Left cardiac atrium (tissue), 4 donors: ENCODE measurements at places on chromosomes 1 and 21. TPM values are rescaled to one million over a fixed set of nuclear protein-coding genes. Genes with fewer than 3 reads are reported as not detected.

GRCh38 chr1:160880216-160880615 is 4.8 kb downstream of the ITLN1 start:
- no peak for DNase-seq

GRCh38 chr1:192967211-192967877 is 91.8 kb downstream of the UCHL5 start:
- DNase-seq: no peak

DNA sequence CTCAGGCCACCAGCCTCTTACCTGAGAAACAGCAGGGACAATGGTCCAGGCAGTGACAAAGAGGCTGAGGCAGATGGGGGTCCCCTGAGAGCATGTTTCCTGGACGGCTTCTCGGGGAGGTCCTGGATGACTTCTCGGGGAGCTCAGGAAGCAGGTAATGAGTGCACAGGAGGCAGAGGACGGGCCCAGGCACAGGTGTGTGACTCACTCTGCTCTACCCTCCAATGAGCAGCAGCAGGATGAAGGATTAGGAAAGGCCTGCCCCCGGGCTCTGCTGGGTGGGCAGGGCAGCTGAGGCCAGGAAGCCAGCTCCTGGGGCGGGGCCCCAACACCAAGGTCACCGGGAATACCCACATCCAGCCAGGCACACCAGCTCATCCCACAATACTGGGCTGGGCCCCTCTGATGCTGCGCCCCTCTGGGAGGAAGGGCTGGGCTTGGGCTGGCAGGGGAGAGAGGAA is 17.2 kb upstream of the PTAFR start:
- no peak for DNase-seq

The SDC3 gene
- 38.8 TPM for total RNA-seq

The CLDN14 gene
- total RNA-seq: not detected

GRCh38 chr1:169550294-169550693 is 36.0 kb downstream of the F5 start:
- no peak for DNase-seq

The ANGPTL7 gene
- total RNA-seq: 3.0 TPM

- no peak for DNase-seq
These were observed 56.9 kb downstream of the OPTC start for GRCh38 chr1:203550846-203551245.

The PRRX1 gene
- 31.4 TPM for total RNA-seq

DNA sequence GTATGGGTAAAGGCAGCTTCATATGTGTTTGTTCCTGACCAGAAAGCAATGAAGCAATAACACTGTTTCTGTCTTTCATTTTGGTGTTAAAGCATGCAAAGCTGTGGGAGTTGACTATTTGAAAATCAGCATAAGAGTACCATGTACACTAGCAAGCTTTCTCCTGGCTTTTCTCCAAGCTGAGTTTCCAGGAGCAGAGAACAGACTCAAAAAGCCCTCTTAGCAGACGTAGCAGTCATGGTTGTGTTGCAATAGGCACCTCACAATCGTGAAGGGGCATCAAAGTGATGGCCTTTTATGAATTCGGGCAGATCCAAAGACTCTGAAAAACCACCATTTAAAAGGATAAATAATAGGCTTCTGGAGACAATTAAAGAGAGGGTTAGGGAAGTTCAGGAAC is 159.7 kb downstream of the PTGER3 start:
- no peak for DNase-seq

The KCNT2 gene
- 7.3 TPM for total RNA-seq

- no peak for DNase-seq
These were observed 63.8 kb downstream of the ZBTB18 start for GRCh38 chr1:244114892-244115291.

DNA sequence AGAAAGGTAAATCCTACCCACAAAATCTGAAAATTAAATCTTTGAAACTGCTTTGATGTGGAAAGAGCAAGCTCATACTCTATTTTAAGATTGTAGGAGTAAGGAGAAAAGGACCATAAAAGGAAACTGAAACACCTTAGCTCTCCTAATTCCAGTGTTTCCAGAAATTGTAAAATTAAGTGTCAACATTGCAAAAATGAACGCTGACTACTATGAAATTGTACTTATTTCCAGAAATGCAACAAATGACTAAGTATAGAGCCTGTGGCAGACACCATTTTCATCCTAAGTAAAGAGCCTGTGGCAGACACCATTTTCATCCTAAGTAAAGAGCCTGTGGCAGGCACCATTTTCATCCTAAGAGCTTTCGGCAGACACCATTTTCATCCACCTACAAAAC is 6.9 kb upstream of the SIPA1L2 start:
- DNase-seq: no peak

The SLC1A7 gene
- 0.31 TPM for total RNA-seq

DNA sequence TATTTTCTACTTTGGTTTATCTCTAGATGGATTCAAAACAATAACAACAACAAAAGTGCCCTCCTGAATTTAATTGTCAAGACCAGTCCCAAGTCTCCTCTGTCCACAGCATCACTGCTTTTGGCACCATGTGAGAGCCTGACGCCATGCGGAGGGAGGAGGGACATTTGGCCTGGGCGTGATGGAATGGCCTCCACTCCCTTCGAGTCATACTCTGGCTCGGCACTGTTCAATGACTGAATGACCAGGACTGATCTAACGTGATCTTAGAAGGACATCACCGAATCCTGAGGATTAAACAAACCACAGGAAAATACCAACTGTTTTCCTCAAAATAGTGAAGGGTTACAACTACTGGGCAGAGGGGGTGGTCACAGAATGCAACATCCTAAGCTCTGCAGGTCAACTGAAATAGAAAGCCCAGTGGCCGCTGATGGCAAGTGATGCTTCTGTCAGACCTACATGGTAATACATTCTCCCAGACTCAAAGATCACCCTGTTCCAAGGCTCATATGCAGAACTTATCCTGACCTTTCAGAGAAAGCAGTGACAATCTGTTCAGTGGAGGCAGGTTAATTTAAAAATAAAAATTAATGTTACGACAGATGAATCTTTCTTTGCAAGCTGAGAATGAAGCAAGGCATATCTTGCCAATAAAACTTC is 19.1 kb downstream of the SRSF4 start:
- peak; percentile 62 for DNase-seq

DNA sequence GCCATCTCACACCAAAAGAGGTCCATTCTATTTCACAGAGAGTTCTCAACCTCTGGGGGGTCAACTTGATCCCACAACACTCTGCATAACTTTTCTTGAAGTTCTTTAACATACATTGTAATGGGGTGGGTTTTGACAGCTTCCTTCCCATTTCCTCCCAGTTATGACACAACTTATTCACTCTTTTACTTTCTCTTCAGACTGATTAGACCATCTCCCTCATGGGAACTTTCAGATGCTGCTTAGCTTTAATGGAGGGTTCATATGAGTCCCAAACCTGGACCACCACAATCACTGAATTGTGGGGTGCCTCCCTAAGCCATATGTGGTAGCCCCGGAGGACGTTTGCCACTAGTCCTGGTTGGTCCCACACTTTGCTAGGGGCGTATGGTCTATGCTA is 28.3 kb upstream of the KCNJ15 start:
- no peak for DNase-seq

DNA sequence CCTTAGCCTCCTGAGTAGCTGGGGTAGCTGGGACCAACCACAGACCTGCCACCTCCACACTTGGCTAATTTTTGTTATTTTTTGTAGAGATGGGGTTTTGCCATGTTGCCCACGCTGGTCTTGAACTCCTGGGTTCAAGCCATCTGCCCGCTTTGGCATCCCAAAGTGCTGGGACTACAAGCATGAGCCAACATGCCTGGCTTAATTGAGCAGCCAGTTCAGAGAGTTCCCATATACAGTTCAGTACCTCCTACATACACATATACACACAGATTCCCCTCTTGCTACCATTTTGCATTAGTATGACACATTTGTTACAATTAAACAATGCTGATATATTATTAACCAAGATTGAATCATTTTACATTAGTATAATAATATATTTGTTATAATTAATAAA is 2.9 kb downstream of the RNPEP start:
- no peak for DNase-seq

DNA sequence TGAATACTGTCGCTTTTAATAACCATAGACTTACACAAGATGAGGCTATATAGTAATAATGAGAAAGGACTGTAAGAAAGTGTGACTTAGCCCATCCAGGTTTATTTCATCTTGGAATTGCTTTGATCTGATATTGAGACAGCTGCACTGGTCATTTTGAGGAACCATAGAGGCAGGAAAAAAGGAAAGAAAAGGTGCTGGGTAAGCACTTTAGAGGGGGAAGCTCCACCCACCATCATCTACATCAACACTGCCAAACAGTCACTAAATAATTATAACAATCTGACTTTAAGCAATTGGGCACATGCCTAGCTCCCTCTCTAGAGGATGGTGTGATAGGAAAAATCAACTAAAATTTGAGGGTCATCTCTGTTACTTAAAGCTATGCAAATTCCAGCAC is 70.6 kb upstream of the ST6GALNAC3 start:
- no peak for DNase-seq

The ITLN2 gene
- total RNA-seq: 0.21 TPM

- no peak for DNase-seq
These were observed 178.9 kb upstream of the CAMK1G start for GRCh38 chr1:209404577-209404976.

The NOTCH2NLA gene
- total RNA-seq: 18.4 TPM

GRCh38 chr1:71770121-71770520 is 512.2 kb downstream of the NEGR1 start:
- no peak for DNase-seq

The GNAT2 gene
- not detected for total RNA-seq

DNA sequence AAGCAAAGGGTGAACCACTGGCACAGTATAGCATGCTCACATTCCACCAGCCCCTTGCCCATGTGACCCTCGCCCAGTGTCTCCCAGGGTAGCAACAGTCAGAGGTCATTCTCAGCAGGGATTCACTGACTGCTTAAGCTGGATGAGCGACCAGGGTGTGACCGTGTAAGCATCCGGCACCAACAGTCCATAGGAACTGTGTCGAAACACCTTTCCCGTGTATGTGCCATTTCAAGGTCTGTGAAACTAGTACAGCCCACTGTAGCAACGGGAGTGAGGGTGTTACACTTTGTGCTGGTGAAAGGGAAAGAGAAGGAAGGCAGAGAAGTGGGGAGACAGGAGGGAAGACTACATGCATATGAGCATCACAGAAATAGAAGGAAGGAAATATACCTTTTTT is 10.8 kb downstream of the PIK3C2B start:
- DNase-seq: no peak

The GJA9 gene
- not detected for total RNA-seq

GRCh38 chr1:53384796-53385195 is 56.9 kb upstream of the LRP8 start:
- no peak for DNase-seq

DNA sequence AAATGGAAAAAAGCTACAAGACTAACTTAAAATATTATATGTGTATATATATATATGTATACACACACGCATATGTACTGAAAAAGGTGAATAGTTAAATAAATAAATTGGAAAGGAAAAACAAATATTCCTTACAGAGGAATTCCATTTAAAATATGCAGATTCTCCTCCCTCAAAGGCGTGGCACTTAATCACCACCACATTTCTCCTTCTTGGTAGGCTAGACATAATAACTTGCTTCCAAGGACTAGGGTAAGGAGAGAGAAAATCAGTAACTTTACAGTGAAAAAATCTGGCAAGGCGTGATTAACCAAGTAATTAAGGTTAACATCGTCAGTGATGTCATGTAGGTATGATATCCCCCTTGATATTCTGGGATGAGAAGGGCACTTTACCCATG is 84.0 kb upstream of the USP25 start:
- no peak for DNase-seq

- no peak for DNase-seq
These were observed 14.1 kb upstream of the DPT start for GRCh38 chr1:168742994-168743650.

The PRAMEF7 gene
- not detected for total RNA-seq

The AP4B1 gene
- total RNA-seq: 11.9 TPM

- no peak for DNase-seq
These were observed 14.1 kb downstream of the EPB41 start for GRCh38 chr1:28928314-28928941.

- no peak for DNase-seq
These were observed 19.0 kb upstream of the ABCG1 start for GRCh38 chr21:42199868-42200463.
